Upper lobe of left lung (tissue), 6 donors: ENCODE measurements at places on chromosomes 5 and 9. TPM values are rescaled to one million over a fixed set of nuclear protein-coding genes. Genes with fewer than 3 reads are reported as not detected.

Gene SCGB3A2
- total RNA-seq = 1,419 TPM

Gene SLC34A1
- total RNA-seq = not detected

Gene GPSM1
- total RNA-seq = 17.5 TPM

DNA sequence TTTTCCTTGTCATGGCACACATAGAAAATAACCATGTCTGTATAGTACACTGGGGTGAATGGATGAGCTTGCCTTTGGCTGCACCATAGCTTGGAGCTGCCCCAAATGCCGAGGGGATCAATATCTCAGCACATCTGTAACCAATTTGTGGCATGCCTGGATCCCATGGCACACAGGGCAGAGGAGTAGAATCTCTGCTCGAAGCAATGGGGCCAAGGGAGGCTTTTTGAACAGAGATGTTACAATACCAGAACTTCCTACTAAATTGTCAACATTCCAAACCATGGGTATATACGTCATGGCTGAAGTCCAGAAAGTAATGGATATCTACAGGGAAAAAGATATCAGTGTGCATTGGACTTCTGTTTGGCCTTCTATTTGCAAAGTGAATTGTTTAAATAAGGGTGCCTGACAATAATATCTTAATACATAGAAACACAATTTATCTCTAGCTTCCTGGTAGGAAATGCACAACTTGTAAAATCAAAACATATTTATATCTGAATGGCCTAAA lies 39.0 kb downstream of the ESM1 start:
- no peaks in the 10 kb centered on the region for H3K36me3 ChIP-seq
- H3K27ac ChIP-seq = no peak overlapping the region
- no peaks in the 10 kb centered on the region for H3K4me1 ChIP-seq
- no peak for DNase-seq
- no peaks in the 10 kb centered on the region for H3K27me3 ChIP-seq

DNA sequence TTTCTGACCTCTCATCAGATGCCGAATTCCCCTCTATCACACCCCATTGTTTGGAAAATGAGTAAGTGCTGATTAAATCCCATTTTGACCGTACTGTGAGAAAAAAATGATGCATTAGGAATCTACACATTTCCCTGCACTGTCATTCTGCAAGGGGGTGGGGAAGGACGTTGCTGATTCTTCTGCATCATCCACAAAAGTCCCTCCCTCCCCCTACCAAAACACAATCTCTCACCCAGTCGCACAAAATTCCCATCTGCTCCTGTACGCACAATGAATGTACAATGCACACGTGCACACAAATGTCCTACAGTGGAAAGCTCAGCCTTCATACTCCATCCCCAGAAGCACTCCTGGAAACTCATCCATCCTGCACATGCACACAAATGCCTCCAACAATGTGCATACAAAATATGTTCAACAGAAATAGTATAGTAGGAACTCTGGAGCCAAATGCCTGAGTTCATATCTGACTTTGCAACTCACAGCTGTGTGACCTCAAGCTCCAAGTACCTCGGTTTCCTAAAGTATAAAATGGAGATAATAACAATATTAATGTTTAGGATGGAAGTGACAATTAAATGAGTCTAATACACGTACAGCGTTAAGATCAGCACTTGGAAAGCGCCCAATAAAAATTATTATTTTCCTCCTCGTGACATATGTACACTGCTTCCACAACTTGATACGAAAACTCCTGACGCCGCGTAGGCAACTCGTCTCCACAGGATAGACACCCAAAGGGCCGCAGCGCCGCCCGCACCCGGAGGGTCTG lies 809 bp downstream of the TNIP1 start:
- peaks cover 83% of the 10 kb centered on the region for H3K4me1 ChIP-seq
- H3K4me3 ChIP-seq = peak overlapping the region; percentile 86
- peak overlapping the region; percentile 98 for H3K27ac ChIP-seq
- H3K36me3 ChIP-seq = no peaks in the 10 kb centered on the region
- no peaks in the 10 kb centered on the region for H3K27me3 ChIP-seq

GRCh38 chr5:168648576-168648975 lies 69.4 kb upstream of the PANK3 start:
- H3K27ac ChIP-seq = no peak overlapping the region
- H3K27me3 ChIP-seq = no peaks in the 10 kb centered on the region
- no peaks in the 10 kb centered on the region for H3K36me3 ChIP-seq

Gene KIAA0825
- total RNA-seq = 12.6 TPM

Gene DMRT2
- 0.84 TPM for total RNA-seq

DNA sequence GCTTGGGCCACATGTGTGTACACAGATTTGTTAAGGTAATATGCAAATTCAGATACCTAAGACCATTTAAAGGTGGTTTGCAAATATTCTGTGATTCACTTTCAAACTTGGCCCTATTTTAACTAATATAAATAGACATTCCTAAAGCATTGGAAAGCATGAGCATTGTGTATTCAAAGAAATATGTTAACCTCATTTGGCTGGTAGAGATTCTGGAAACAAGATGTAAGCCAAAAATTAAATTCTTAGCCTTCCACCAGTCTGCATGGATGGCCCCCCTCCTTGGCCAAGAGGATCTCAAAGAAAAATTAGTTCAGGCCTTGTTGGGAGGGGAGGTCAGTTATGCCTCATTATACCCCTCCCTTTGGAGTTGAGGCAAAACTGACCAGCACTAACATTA lies 38.7 kb upstream of the C6 start:
- no peaks in the 10 kb centered on the region for H3K4me1 ChIP-seq
- H3K36me3 ChIP-seq = no peaks in the 10 kb centered on the region
- no peak overlapping the region for H3K27ac ChIP-seq
- H3K4me3 ChIP-seq = no peak overlapping the region

- no peaks in the 10 kb centered on the region for H3K36me3 ChIP-seq
- no peak overlapping the region for H3K27ac ChIP-seq
- no peak overlapping the region for H3K4me3 ChIP-seq
- H3K27me3 ChIP-seq = no peaks in the 10 kb centered on the region
- no peak for DNase-seq
Observed at GRCh38 chr9:121690316-121690715, 38.9 kb downstream of the DAB2IP start.

Gene PTGDS
- total RNA-seq = 31.7 TPM

DNA sequence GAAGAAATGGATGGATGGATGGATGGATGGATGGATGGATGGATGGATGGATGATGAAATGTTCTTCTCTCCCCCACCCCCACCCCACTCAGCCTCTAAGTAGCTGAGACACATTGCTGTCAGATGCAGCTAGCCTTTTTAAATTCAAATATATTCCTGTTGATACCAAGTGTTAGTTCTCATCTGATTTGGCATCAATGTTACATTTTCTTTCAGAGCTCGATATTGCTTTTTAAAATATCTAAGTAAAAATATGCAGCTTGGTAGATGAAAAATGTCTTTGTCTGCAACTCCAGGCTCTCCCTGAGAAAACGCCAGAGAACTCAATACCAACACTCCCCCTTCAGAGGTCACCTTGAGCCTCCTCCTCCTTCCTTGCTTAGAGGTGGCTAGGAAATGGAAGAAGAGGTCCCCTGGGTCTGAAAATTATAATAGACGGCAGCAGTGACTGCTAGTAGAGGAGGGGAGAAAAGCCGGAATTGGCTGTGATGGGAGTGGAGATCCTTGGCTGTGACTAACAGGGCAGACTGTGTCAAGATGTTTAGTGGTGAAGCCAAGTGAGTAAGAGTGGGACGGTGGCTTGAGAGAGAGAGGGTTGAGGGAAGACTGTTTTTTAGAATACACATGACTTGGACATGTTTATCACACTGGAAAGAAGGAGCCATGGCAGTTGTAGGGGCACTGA lies 156.0 kb downstream of the ZNF462 start:
- H3K27ac ChIP-seq = no peak overlapping the region
- no peaks in the 10 kb centered on the region for H3K36me3 ChIP-seq
- no peak for DNase-seq
- no peaks in the 10 kb centered on the region for H3K27me3 ChIP-seq
- H3K4me1 ChIP-seq = no peaks in the 10 kb centered on the region

Gene SYK
- total RNA-seq = 35.3 TPM

- no peak overlapping the region for H3K27ac ChIP-seq
- no peak for DNase-seq
- H3K27me3 ChIP-seq = no peaks in the 10 kb centered on the region
- H3K36me3 ChIP-seq = no peaks in the 10 kb centered on the region
- H3K4me1 ChIP-seq = no peaks in the 10 kb centered on the region
Observed at GRCh38 chr9:97941323-97941722, 3.4 kb upstream of the HEMGN start.

GRCh38 chr9:35659340-35659739 lies 1.2 kb downstream of the CCDC107 start:
- H3K4me1 ChIP-seq = peaks cover 27% of the 10 kb centered on the region
- H3K36me3 ChIP-seq = no peaks in the 10 kb centered on the region
- H3K4me3 ChIP-seq = no peak overlapping the region
- no peaks in the 10 kb centered on the region for H3K27me3 ChIP-seq

- H3K36me3 ChIP-seq = peaks cover 75% of the 10 kb centered on the region
- H3K27me3 ChIP-seq = no peaks in the 10 kb centered on the region
- DNase-seq = no peak
- no peak overlapping the region for H3K27ac ChIP-seq
- H3K4me3 ChIP-seq = no peak overlapping the region
Observed at GRCh38 chr5:32602906-32603305, 17.5 kb downstream of the SUB1 start.

Gene PHF24
- not detected for total RNA-seq

Gene BNIP1
- total RNA-seq = 9.7 TPM

DNA sequence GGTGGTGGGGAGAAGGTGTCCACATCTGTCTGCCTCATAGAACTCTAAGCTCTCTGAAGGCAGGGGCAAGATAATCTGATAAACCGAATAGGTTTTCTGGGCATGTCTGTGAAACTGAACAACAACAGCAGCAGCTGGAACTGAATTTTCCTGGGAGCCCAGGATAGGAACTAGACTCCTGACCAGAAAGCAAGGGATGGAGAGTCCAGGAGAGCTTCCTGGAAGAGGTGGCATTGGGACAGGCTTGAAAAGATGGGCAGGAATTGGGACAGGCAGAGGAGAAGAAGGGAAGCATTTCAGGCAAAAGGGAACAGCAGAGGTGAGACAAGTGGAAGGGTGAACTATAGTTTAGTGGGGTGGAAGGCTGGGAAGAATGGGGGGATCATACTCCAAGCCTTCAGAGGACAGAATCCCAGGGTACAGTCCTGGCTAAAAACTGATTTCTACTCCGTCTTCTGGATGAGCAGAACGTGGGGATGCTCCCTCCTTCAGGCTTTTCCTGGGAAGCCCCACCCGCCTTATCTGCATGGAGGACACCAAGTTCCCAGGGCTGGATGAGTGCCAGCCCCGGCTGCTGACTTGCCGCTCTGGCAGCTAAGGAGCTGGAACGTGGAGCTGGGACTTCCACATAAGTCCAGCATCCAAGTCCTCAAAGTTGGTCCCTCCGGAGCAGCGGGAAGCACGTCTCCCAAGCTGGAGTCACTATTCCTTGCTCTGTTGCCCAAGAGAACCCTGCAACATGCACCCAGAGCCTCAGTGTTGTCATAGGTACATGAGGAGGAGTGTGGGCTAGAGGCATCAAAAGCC lies 13.9 kb upstream of the KIF12 start:
- no peaks in the 10 kb centered on the region for H3K36me3 ChIP-seq
- no peaks in the 10 kb centered on the region for H3K27me3 ChIP-seq
- H3K4me3 ChIP-seq = no peak overlapping the region
- peaks cover 3% of the 10 kb centered on the region for H3K4me1 ChIP-seq
- H3K27ac ChIP-seq = no peak overlapping the region

DNA sequence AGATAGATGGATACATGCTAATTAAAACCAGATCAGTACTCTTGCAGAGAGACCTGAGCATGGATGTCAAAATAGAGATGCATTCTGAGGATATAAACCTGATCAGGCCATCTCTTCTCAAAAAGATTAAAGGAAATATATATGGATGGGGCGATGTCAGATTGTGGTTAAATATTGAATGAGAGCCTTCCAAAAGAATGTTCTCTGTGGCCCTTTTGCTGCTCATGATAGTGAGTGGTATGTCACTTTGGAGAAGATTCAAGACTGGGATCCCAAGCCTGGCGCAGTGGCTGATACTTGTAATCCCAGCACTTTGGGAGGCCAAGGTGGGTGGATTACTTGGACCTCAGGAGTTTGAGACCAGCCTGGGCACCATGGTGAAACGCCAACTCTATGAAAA lies 20.5 kb downstream of the ZNF131 start:
- no peak overlapping the region for H3K4me3 ChIP-seq
- H3K4me1 ChIP-seq = no peaks in the 10 kb centered on the region
- H3K27ac ChIP-seq = no peak overlapping the region
- H3K36me3 ChIP-seq = peaks cover 2% of the 10 kb centered on the region

DNA sequence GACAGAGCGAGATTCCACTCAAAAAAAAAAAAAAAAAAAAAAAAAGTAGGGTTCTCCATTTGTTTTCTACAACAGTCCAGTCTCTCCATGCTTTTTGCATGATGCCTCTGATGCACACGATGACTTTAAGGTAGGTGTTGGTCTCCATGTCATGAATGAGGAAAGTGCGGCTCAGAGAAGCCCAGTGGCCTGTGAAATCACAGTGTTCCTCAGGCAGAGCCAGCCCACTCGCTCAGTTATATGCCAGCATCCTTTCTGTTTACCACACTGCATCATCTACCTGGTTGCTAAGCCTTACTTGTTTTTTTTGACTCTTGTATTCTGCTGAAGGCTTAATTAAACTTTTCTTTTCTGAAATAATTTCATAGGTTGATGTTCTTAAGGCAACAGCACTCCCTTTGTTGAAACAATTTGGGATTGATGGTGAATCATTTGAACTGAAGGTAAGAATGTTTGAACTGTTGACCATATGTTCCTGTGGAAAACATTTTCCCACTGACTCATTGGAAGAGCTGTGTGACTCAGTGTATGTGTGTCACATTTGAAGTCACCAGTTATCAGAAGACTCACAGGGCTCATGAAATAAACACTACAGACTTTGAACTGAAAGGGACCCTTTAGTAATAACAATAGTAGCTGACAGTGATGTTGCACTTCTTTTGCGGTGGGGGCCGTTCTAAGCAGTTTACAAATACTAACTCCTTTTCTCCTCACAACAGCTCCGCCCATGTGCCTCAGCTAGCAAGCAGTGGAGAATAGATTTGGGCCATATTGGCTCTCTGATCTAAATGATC lies 40.2 kb downstream of the RCL1 start:
- no peak overlapping the region for H3K27ac ChIP-seq
- DNase-seq = no peak
- peaks cover 57% of the 10 kb centered on the region for H3K4me1 ChIP-seq
- no peak overlapping the region for H3K4me3 ChIP-seq
- H3K36me3 ChIP-seq = peaks cover 16% of the 10 kb centered on the region

Gene MCTP1
- total RNA-seq = 40.0 TPM

GRCh38 chr9:136231478-136232297 lies 13.9 kb downstream of the QSOX2 start:
- peaks cover 11% of the 10 kb centered on the region for H3K4me1 ChIP-seq
- H3K27ac ChIP-seq = no peak overlapping the region
- H3K27me3 ChIP-seq = no peaks in the 10 kb centered on the region
- no peak overlapping the region for H3K4me3 ChIP-seq
- no peaks in the 10 kb centered on the region for H3K36me3 ChIP-seq
- peak; percentile 24 for DNase-seq

- H3K4me3 ChIP-seq = no peak overlapping the region
Observed at GRCh38 chr9:104747245-104747564, 278 bp upstream of the NIPSNAP3A start.

Gene C9
- not detected for total RNA-seq
